ENCODE measurements at places on chromosomes 12 and 14. TPM values are rescaled to one million over a fixed set of nuclear protein-coding genes. Genes with fewer than 3 reads are reported as not detected.

The SYNE3 gene
- 33.2 TPM for total RNA-seq

DNA sequence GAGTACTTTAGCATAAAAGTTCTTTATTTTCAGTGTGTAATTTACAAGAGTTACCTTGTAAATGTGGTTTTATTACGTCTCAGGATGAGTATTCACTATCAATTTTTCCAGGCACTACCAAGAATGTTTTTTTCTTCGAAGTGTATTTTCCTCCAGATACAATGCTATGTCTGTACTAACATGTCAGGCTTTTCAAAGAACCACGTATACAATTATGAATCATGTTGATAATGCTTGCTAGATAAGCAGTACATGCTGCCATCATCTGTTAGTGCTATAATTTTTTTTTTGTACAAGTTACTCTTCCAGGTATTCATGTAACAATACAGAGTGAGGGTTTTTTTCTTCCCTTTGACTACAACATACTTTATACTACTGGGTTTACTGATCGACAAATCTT lies 5.6 kb upstream of the KANSL2 start:
- no peak for DNase-seq
- no peak overlapping the region for H3K27ac ChIP-seq

The TMEM132C gene
- total RNA-seq, result 0.34 TPM

The SPX gene
- total RNA-seq, result 0.46 TPM

The TAS2R50 gene
- total RNA-seq, result 4.1 TPM

The ISM2 gene
- total RNA-seq, result 0.17 TPM

DNA sequence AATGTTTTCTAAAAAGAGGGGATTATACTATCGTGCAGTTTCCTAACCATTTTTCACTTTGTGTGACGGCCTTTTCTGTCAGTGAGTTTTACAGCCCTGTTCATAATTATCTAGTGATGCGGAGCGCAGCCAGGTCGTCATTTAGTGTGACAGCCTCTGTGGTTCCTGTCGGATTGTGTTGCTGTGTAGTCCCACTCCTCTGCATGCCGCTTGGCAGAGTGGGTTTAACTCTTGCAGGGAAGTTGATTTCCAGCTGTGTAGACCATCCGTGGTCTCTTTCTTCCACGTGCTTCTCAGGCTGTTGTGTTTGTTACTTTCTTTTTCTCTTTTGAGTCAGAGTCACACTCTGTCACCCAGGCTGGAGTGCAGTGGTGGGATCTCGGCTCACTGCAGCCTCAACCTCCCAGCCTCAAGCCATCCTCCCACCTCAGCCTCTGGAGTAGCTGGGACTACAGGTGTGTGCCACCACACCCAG lies 8.6 kb downstream of the RAN start:
- H3K27me3 ChIP-seq, result no peaks in the 10 kb centered on the region
- DNase-seq, result no peak
- peak overlapping the region; percentile 31 for H3K27ac ChIP-seq
- peak overlapping the region; percentile 19 for H3K4me3 ChIP-seq

DNA sequence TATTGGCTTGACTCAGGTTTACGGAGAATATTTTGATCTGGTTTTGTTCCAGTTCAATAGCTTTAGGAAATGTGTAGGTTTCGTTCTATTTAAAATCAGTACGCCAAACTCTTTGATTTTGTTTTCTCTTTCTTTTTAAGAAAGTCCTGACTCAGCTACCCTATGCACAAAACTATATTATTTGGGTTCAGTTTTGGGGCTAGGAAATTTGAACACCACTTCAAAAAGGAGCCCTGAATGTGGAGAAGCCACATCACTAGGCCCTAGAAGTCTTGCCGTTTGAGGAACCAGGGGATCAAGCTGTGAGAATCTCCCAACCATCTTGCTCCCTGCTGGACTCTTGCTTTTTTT lies 168.2 kb upstream of the BCL2L14 start:
- H3K27ac ChIP-seq, result no peak overlapping the region
- H3K36me3 ChIP-seq, result no peaks in the 10 kb centered on the region
- H3K4me3 ChIP-seq, result no peak overlapping the region
- DNase-seq, result no peak
- no peaks in the 10 kb centered on the region for H3K4me1 ChIP-seq
- H3K27me3 ChIP-seq, result no peaks in the 10 kb centered on the region

GRCh38 chr14:86933460-86933859 lies 1059.5 kb downstream of the GALC start:
- no peak for DNase-seq
- no peaks in the 10 kb centered on the region for H3K4me1 ChIP-seq
- no peak overlapping the region for H3K27ac ChIP-seq
- no peak overlapping the region for H3K4me3 ChIP-seq
- no peaks in the 10 kb centered on the region for H3K27me3 ChIP-seq

- no peak overlapping the region for H3K4me3 ChIP-seq
- DNase-seq, result no peak
- H3K36me3 ChIP-seq, result no peaks in the 10 kb centered on the region
Measured at GRCh38 chr14:104440297-104440956, 139.1 kb upstream of the C14orf180 start.

The KLHL33 gene
- 0.47 TPM for total RNA-seq

- no peaks in the 10 kb centered on the region for H3K36me3 ChIP-seq
- no peak overlapping the region for H3K4me3 ChIP-seq
- H3K4me1 ChIP-seq, result no peaks in the 10 kb centered on the region
- DNase-seq, result no peak
Measured at GRCh38 chr12:68972595-68972994, 39.6 kb upstream of the CPM start.

DNA sequence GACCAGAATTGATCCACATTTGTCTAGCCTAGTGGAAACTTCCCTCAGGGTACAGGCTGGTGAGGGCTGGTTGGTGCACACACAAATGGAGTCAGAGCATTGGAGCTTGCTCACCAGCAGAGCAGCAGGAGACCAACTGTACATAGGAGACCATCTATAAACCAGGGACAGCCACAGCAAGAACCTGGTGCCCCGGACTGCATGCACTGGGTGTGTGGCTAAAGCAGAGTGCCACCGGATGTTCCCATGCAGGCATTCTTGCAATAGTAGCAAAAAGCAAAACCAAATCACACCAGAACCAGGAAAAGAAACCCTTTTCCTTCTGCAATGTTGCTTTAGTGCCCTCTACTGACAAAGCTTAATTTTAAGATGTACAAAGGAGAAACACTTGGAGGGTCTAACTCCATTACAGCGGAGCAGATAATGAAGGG lies 136.4 kb downstream of the MDGA2 start:
- H3K27ac ChIP-seq, result no peak overlapping the region
- no peak for DNase-seq
- no peaks in the 10 kb centered on the region for H3K36me3 ChIP-seq
- H3K27me3 ChIP-seq, result no peaks in the 10 kb centered on the region
- no peaks in the 10 kb centered on the region for H3K4me1 ChIP-seq

DNA sequence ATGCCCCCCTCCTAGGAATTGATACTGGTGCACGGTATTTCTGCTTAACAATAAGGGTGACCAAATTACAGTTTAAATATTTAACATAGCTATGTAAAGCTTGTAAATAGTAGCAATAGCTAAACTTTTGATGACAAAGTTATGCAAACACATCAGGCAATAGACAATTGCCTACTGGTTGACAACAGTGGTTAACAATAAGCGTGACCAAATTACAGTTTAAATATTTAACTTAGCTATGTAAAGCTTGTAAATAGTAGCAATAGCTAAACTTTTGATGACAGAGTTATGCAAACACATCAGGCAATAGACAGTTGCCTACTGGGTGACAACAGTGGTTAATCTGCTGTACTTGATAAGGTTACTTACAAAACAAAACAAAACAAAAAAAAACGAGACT lies 886.5 kb upstream of the FLRT2 start:
- H3K36me3 ChIP-seq, result no peaks in the 10 kb centered on the region
- H3K27me3 ChIP-seq, result no peaks in the 10 kb centered on the region
- no peak for DNase-seq
- H3K4me3 ChIP-seq, result no peak overlapping the region

DNA sequence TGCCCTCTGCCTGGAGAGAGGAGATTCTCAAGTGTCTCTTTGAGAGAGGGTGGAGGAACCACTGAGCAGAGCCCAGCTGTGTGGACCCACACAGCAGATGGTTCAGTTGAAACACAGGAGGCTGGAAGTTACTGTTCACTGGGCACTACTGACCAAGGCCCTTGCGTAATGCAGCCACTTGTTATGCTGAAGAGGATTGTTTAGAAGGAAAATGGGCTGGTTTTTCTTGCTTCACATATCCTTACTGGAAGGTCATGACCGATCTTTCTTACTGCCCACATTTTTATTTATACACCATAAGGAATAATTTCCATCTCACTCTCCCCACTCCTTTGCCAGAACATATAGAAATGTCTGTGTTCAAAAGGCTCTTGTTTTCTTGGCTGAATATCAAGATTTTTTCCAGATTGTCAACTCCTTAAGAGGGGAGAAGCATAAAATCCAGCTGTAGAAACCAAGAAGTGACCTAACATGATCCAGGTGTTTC lies 375.1 kb upstream of the DDHD1 start:
- no peak overlapping the region for H3K27ac ChIP-seq
- H3K27me3 ChIP-seq, result no peaks in the 10 kb centered on the region
- no peak overlapping the region for H3K4me3 ChIP-seq
- DNase-seq, result no peak
- no peaks in the 10 kb centered on the region for H3K4me1 ChIP-seq

The ZBTB1 gene
- 77.4 TPM for total RNA-seq

The RILPL2 gene
- total RNA-seq, result 15.7 TPM

The ANO4 gene
- not detected for total RNA-seq

DNA sequence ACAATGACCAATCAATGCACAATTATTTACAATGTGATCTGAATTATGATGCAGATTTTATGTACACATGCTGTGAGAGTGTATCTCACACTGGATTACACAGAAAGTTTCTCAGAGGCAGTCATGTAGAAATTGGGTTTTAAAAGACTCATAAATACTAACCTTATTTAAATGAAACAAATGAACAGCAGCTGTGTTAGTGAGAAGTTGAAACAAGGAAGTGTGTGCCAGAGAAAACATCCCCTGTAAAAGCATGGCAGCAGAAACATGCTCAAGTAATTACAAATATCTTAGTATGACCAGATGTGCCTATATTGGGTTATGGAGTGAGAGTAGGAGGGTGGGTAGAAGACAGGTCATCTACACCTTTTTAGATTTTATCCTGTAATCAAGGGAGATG lies 723.7 kb downstream of the C12orf50 start:
- no peak for DNase-seq
- peaks cover 5% of the 10 kb centered on the region for H3K4me1 ChIP-seq
- H3K4me3 ChIP-seq, result no peak overlapping the region
- H3K36me3 ChIP-seq, result no peaks in the 10 kb centered on the region
- H3K27ac ChIP-seq, result peak overlapping the region; percentile 3

GRCh38 chr14:102606296-102606695 lies 13.8 kb downstream of the RCOR1 start:
- H3K27ac ChIP-seq, result no peak overlapping the region
- H3K4me1 ChIP-seq, result peaks cover 68% of the 10 kb centered on the region
- no peaks in the 10 kb centered on the region for H3K27me3 ChIP-seq
- H3K36me3 ChIP-seq, result no peaks in the 10 kb centered on the region
- no peak for DNase-seq
- H3K4me3 ChIP-seq, result no peak overlapping the region

- H3K4me1 ChIP-seq, result peaks cover 2% of the 10 kb centered on the region
- no peaks in the 10 kb centered on the region for H3K36me3 ChIP-seq
- H3K27ac ChIP-seq, result no peak overlapping the region
- no peak overlapping the region for H3K4me3 ChIP-seq
- DNase-seq, result no peak
Measured at GRCh38 chr12:89976866-89977265, 268.2 kb upstream of the ATP2B1 start.

The CLEC7A gene
- total RNA-seq, result 51.6 TPM

- peak overlapping the region; percentile 59 for H3K27ac ChIP-seq
- H3K27me3 ChIP-seq, result no peaks in the 10 kb centered on the region
- no peak for DNase-seq
- no peaks in the 10 kb centered on the region for H3K36me3 ChIP-seq
- H3K4me1 ChIP-seq, result no peaks in the 10 kb centered on the region
- H3K4me3 ChIP-seq, result no peak overlapping the region
Measured at GRCh38 chr14:91919814-91920213, 27.7 kb downstream of the FBLN5 start.

GRCh38 chr14:93733231-93733630 lies 55.1 kb downstream of the PRIMA1 start:
- peaks cover 6% of the 10 kb centered on the region for H3K27me3 ChIP-seq
- no peaks in the 10 kb centered on the region for H3K36me3 ChIP-seq
- H3K4me1 ChIP-seq, result no peaks in the 10 kb centered on the region
- peak; percentile 59 for DNase-seq
- H3K4me3 ChIP-seq, result no peak overlapping the region

- DNase-seq, result no peak
- no peaks in the 10 kb centered on the region for H3K36me3 ChIP-seq
- no peak overlapping the region for H3K4me3 ChIP-seq
Measured at GRCh38 chr14:73381380-73382013, 76.8 kb downstream of the NUMB start.

Measured in spleen (tissue), 13 donors.